CD4-positive, alpha-beta T cell treated with Interleukin-17A for 4 hours (primary cell): ENCODE measurements at places on chromosomes 12 and 14.

DNA sequence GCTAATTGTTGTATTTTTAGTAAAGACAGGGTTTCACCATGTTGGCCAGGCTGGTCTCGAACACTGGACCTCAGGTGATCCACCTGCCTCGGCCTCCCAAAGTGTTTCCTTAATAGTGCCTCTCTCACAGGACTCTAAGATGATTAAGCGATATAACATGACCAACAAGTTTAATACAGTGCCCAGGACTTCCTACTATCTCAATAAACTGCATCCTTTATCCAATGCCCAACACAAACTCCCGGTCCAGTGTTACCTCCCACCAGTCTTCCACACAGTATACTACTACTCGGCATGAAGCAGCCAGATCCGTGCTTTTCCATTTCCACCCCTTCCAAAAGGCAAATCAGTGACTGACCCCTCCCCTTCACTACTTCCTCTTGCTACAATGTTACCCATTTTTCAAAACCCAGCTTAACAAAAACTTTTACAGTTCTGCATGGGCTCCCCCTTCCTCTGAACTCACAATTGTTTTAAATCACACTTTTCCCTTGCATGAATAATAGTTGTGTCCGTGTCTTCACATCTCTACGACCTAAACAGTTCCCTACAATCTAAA lies 900 bp downstream of the NOP2 start:
- no peak for DNase-seq

DNA sequence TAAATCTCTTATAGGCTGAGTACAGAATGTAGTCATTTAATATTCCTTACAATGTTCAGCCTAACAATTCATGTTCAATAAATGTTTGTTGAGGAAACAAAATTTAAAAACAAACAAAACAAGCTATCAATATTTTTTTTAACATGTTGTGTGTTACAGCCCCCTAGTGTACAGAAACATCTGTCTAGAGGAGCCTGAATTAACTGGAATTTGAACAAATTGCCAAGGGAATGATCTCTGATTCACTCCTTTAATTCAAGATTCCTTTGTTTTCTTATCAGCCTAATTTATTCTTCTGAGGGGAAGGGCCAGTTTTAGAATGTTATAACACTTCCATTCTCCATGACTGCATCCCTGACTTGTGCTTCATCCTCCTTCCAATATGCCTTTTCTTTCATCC lies 127.2 kb downstream of the CMAS start:
- no peak for DNase-seq

- DNase-seq: no peak
Observed at GRCh38 chr12:114747012-114747858, 63.3 kb upstream of the TBX3 start.

DNA sequence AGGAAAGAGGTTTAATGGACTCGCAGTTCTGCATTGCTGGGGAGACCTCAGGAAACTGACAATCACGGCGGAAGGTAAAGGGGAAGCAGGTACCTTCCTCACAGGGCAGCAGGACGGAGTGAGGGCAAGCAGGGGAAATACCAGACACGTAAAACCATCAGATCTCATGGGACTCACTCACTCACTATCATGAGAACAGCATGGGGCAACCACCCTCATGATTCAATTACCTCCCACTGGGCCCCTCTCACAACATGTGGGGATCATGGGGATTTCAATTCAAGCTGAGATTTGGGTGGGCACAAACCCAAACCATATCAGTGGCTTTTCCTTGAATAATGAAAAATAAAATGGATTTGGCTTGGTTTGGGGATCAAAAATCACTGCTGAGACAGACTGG lies 380.5 kb downstream of the VRK1 start:
- DNase-seq: no peak

- DNase-seq: no peak
Observed at GRCh38 chr14:99745307-99745951, 47.8 kb upstream of the EML1 start.

DNA sequence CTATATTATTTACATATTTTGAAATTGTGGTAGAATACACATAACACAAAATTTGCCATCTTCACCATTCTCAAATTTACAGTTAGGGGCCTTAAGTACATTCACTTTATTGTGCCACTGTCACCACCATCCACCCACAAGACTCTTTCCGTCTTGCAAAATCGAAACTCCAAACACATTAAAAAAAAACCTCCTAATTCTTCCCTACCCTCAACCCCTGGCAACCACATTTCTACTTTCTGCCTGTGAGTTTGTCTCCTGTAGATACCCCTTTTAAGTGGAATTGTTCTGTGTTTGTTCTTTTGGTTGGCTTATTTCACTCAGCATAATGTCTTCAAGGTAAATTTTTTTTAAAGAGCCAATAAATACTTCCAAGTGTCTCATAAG lies 31.6 kb upstream of the AMIGO2 start:
- no peak for DNase-seq

GRCh38 chr12:90839346-90839745 lies 115.6 kb downstream of the CCER1 start:
- no peak for DNase-seq

GRCh38 chr14:95915330-95915729 lies 38.7 kb downstream of the TUNAR start:
- DNase-seq: no peak

DNA sequence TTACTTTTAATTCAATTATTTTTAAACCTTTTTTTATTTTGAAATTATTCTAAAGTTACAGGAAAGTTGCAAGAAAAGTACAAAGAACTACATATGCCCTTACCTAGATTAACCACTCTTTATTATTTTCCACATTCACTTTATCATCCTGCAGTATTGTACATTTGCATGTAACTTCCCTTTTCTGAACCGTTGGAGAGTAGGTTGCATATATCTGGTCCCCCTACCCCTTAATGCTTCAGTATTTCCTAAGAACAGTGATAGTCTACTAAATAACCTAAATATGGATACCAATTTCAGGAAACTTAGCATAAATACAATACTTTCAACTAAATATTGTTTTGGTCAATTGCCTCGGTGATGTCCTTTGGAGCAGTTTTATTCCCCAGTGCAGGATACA lies 15.0 kb downstream of the G2E3 start:
- no peak for DNase-seq

GRCh38 chr12:113072136-113072535 lies 15.6 kb downstream of the DTX1 start:
- no peak for DNase-seq
